ENCODE measurements at places on chromosomes 2 and 18.

GRCh38 chr2:216233281-216233995, 124.3 kb downstream of the XRCC5 start:
- no peak for DNase-seq

GRCh38 chr18:79629249-79629558, 50.4 kb upstream of the CTDP1 start:
- no peak for DNase-seq

GRCh38 chr18:72375618-72376017, 168.5 kb downstream of the CBLN2 start:
- no peak for DNase-seq

DNA sequence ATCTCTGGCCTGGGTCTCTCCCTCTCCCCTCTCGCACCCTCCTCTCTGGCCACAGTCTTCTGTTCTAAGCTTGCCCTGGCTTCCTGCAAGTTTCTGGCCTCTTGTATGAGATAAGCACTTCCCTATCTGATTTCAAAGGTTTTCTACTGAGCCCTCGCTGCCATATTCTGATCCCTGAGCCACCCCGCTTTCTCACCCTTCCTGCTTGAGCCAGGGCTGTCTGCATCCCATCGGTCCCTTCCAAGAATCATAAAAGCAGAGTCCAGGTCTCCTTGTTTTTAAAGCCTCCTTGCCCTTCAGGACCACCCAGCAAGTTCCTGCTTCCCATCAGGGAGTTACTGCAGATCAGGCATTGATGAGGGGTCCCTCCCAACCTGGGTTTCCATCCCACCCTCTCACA, 110.2 kb downstream of the PRKCE start:
- DNase-seq, result no peak

DNA sequence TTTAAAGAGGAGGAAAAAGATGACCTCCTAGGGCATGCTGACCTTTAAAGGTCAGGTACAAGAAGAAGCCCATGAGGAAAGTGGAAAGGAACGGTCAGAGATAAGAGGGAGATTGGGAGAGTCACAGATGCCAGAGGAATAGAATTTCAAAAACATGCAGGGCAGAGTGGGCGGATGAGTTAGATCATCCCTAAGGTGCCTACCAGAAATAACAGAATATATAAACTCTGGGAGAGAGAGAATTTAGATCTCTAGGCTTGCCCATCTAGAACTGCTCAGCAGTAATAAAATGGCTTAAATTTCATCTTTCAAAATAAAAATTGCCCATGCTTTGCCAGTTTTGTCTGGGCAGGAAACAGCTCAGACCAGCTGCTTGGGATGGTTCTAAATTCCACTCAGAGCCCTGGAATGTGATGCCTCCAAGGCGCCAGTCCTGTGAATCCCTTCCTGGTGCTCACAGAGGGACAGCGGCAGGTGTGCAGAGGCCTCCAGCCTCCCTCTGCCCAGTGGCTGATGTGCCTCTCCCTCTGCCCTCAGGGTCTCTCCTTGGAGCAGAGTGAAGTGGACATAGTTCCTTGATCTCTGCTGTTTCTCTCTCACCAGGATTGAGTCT, 130.9 kb downstream of the ANTXR1 start:
- DNase-seq, result no peak

DNA sequence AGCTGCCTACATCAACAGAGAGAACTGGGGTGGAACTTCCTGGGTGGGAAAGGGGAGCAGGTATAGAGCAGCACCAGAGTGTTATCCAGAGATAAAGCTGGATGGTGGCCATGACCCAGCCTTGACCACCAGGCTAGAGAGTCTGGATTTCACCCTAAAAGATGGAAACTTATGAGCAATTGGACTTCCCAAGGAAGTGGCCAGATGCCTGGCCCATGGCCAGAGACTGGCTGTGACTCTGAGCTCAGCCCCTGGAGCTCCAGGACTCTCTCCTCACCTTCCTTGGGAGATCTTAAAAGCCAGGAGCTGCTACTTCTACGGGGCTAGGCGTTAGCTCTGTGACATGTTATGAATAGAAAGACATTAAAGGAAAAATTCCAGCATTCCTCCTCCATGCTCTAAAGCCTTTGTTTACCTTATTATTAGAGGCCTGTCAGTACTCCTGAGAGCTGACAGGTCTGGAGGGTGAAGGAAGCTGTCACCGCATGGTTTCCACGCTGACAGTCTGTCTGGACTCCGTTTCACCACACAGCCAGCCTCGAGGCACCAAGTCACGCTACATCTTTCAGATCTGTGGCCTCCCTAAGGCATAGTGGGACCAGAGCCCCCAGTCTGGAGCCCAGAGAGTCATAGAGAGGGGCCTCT, 260.0 kb upstream of the SIX2 start:
- DNase-seq, result no peak

DNA sequence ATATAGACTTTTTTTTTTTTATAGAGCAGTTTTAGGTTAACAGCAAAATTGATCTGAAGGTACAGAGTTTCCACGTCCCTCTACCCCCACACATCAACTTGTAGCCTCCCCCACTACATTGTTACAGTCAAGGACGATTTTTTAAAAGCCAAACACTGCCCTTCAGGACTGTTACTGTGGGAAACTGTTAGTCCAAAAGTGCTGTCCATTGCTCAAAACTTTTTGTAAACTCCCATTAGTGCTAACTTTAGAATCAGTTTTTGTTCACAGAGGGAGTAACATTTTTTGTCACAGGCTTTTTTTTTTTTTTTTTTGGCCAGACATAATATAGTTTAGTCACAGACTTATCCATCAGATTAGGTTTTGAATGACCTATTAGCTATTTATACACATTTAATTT, 24.1 kb downstream of the ELP2 start:
- no peak for DNase-seq

Measured in esophagus squamous epithelium (tissue), 5 donors.